ENCODE measurements at places on chromosomes 6 and 20.

- DNase-seq = no peak
These were observed 15.6 kb downstream of the VGLL2 start for GRCh38 chr6:117280922-117281321.

DNA sequence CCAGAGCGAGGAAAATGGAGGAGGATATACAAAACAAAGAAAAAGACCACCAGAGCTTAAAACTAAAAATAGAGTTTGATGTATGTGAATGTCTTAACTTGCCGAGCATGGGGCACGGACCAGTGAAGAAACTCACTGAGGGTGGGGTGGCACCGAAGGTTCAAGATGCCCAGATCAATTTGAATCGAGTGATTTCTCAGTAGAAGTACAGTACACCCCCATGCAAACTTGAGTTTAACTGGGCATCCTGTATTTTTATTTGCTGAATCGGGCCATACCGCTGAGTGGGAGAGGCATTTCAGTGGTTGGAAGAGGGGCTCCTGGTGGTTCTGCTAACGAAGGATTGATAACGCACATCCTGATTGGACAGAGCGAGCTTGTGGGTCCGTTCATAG, 81.7 kb downstream of the ANKRD60 start:
- DNase-seq = no peak

- no peak for DNase-seq
These were observed 69.3 kb downstream of the MDN1 start for GRCh38 chr6:89750338-89750737.

DNA sequence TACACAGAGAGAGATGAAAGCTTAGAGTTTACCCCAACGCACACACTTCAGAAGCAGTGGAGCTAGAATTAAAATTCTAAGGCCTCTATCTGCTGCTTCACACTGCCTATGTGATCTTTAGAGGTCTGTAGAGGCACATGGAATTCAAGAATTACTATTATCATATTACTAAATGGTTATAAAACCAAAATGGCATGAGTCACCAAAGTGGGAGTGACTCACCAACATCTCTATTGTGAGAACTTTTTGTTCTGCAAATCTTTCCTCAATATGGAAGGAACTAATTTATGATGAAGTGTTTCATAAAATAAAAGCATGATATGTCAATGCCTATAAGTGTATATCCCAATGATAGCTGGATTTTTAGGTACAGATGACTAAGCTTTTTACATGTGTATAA, 28.5 kb upstream of the TMEM244 start:
- no peak for DNase-seq

Measured in stimulated activated effector memory CD8-positive, alpha-beta T cell treated with anti-CD3 and anti-CD28 coated beads, Interleukin-12 subunit alpha, Interleukin-12 subunit beta, amount 100 ng/mL, for 72 hours (primary cell).